SK-N-DZ (cell line): ENCODE measurements at places on chromosomes 1 and 21.
A peak's percentile ranks its signal among the peaks of the same experiment; 100 is the strongest.

DNA sequence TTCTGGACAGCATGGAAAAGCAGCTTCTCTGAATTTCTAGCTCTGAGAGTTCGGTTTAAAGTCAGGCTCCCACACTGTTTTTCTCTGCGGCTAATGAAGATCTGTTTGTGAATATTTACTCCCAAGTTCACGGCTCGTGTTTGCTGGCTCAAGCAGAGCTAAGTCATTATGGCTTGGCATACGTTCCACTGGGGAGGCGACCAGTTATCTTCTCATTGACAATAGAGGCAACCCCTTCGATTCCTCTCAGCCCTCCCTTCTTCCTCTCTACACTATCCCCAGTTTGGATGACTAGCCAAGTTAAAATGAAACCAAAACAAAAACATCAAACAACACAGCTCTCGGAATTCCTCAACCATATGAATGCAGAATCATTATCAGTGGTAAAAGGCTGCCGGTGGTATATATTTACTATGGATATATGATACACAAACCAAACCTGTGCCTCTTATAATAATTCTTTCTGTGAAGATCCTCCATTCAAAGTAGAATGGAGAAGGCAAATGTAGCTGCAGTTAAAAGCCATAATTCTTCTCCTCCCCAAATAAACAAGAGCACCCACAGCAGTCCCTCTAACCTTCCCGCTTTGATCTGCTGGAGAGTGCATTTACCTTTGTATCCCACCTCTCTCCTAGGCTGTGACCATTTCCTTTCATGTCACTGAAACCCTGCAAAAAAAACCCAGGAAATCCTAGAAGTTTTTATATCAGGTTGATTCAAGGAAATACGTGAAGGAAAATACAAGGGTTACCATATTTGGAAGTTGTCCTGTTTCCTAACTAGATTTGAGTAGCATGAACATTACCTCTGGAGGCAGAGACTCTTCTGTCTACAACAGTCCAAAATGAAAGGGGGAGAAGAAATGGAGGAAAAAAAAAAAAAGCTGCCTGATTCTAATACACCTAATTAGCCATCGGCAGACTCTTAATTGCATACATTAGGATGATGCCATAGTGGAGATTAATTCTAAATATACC lies 108.3 kb upstream of the USH2A start:
- no peak for DNase-seq

DNA sequence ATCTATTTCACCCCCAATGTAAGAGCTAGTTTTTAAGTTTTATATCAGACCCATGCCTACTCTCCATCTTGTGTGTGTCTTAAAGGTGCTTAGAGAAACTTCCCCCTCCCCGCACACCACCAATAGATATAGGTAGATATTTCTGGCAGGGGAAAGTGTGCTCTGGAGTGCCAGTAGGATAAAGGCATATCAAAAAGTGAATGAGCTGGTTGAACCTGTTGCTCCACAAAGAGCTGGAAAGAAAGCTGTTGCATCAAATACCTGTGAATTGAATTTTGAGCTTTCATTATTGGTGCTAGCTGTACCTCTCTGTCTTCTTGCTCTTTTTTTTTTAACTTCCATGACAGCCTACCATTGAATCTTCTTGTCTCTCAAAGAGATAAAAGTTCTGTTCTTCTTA lies 32.8 kb downstream of the ARID1A start:
- DNase-seq: no peak

- no peak for DNase-seq
Measured at GRCh38 chr1:5935026-5935425, 57.2 kb downstream of the NPHP4 start.

GRCh38 chr1:920521-920920 lies 3.2 kb upstream of the SAMD11 start:
- peak; percentile 44 for DNase-seq

- no peak for DNase-seq
Measured at GRCh38 chr1:101854271-101854670, 142.5 kb downstream of the OLFM3 start.

DNA sequence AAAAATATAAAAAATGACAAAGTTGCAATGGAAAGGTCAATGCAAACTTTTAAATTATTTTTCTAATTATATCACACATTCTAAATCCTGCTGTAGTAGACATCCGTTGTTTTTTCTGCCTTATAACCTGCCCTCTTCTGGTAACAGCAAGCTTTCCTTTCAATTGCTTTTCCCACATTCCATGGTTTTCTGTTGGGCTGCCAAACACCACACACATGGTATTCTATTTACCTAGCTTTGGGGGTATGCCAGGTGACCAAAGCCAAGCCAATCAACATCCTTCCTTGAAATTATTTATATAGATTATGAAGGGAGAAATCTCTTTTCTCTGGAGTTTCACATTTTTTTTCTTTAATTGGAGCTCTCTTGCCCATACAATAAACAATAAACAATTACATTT lies 3.4 kb upstream of the LAMC1 start:
- DNase-seq: no peak

DNA sequence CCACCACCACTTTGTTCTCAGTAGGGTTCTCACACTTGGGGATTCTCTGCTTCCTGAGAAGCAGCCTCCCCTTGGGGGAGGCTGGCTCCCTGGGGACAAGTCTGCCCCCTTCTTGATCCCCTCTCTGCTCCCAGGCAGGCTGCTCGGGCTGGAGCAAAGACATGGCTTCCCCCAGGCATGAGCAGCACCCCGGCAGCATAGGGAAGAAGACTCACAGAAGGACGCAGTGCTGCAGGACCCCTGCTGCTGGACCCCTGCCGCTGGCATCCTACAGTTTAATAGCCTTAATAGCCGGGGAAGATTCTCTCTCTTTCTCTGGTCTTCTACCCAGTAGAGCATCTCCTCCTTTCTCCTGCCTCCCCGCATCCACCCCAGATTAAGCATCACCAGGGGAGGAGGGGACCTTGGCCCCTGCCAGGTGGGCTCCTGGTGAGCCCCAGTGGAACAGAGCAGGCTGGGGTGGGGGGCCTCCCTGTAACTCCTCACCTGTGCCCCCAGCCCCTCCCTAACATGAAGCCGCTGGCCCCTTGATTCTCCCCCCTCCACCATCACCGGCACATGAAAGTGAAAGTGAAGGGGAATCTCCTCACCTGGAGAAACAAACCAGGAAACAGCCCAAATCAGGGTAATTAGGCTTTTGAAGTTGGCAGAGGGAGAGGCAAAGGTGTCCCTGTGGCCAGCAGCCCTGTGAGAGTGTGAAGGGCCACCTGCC lies 2.5 kb downstream of the WNT3A start:
- no peak for DNase-seq

- no peak for DNase-seq
Measured at GRCh38 chr1:19348441-19349198, 36.5 kb downstream of the SLC66A1 start.

GRCh38 chr1:197391303-197392226 lies 123.5 kb downstream of the CRB1 start:
- no peak for DNase-seq

- DNase-seq: no peak
Measured at GRCh38 chr21:38310646-38311485, 54.1 kb downstream of the KCNJ15 start.

GRCh38 chr1:181479137-181479745 lies 4.1 kb upstream of the CACNA1E start:
- DNase-seq: peak; percentile 29

DNA sequence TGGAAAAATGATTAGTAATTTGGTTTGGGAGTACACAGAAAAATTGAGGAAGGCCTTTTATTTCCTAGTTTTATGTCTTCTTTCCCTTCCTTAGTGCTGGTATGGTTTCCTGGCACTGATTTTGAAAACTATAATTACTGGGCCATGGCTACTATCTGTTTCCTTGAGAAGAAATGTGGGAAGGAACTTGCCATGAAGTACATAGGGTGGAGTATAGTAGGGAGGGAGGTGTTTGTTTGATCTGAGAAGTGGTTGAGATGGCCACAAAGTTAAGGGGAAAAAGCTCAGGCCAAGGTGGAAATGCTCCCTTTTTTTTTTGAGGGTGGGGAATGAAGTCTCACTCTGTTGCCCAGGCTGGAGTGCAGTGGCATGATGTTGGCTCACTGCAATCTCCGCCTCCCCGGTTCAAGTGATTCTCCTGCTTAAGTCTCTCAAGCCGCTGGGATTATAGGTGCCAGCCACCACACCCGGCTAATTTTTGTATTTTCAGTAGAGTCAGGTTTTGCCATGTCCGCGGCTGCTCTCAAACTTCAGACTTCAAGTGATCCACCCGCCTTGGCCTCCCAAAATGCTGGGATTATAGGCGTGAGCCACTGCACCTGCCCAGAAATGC lies 11.3 kb downstream of the HJV start:
- DNase-seq: no peak

DNA sequence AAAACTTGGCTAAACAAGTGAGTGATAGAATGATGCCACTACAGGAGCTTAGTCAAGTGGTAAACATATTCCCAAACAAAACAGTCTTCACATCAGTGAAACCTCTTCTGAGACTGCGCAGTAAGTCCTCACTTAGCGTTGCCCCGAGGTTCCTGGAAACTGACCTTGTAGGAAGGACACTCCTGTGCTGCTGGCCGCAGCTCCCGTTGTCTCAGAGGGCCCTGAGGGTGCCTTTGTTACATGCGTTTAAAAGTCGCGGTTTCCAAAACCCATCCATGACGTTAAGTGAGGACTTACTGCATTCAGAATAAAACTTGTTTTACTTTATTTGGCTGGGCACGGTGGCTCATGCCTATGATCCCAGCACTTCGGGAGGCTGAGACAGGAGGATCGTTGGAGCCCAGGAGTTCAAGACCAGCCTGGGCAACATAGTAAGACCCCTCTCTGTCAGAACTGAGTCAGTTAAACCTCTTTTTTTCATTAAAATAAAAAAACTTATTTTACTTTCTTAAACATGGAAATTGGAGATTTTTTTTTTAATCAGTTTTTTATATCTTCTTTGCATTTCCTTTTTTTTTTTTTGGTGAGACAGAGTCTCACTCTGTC lies 36.0 kb upstream of the DIP2A start:
- DNase-seq: no peak

- no peak for DNase-seq
Measured at GRCh38 chr1:222815440-222815765, 564 bp downstream of the DISP1 start.

DNA sequence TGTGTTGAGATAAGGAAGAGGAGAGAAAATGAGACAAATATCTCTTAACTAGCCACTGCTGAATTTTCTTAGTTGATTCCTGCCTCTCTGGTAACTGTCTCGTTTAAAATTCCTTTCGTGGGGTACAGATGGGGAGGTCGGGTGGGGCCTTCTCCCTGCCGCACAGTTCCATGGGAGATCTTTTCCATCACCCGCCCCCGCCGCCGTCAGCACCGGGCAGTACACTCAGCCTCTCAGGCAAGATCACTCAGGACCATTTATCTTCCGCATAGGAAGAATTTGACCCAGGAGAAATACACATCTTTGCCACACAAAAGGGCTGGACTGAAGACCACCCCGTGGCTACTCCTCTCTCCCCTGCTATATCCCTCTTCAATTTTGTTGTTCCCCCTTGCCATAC lies 2.3 kb upstream of the VPS26C start:
- no peak for DNase-seq
